Memory B cell (primary cell): ENCODE measurements at places on chromosomes 3 and 15.

GRCh38 chr3:117898722-117899522, 1135.7 kb downstream of the IGSF11 start:
- no peak for DNase-seq

DNA sequence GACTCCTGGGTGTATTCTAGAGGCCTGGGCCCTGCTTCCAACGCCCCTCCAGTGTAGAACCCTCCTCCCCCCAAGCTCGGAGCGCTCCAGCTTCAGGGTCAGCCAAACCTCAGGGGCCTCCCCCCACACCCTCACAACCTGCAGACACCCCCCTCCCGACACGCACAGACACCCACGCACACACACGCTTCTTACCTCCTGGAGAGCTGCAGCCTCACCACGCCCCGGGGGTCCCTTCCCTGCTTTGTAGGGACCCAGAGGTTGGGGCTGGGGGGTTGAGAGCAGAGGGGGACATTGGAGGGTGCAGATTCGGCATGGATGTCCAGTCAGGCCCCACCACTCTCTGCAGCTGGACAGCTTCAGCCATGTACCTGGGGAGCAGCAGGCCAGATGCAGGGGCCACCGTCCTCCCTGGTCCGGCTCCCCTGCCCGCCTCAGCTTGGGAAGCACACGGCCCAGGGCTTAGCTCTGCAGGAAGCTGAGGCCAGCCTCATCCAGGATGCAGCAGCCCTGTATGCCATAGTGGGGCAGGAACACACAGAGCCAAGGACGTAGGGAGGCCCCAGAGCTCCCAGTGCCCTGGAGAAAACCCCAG, 13.0 kb downstream of the ZDHHC19 start:
- DNase-seq, result no peak

DNA sequence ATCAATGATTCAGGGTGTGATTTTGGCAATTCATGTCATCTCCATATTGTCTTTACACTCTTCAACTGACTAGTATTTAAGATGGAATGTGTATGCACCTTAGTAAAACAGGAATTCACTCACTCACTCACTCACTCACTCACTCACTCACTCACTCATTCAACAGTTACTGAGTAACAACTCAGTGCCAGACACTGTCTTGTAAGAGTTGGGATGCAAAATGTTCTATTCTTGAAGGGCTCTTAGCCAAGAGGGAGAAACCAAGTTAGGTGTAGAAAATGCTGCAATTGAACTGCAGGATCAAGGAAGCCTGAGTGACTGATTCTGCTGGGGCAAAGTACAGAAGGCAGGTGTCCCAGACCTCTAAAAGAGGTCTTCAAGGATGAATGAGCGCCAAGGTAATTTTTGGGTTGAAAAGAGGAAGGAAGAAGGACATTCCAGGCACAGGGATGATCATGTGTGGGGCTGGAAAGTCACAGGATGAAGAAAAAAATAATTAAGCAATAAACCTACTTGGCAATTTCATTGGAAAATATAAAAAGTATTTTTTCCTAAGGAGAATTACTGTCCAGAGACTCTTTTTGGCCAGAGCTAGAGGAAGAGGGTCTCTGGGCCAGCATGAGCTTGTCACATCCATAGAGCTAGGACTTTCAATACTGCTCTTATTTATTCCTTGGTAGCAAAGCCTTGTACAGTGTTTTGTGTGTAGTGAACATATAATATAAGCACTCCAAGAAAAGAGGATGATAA, 58.9 kb upstream of the ETV5 start:
- DNase-seq, result no peak

DNA sequence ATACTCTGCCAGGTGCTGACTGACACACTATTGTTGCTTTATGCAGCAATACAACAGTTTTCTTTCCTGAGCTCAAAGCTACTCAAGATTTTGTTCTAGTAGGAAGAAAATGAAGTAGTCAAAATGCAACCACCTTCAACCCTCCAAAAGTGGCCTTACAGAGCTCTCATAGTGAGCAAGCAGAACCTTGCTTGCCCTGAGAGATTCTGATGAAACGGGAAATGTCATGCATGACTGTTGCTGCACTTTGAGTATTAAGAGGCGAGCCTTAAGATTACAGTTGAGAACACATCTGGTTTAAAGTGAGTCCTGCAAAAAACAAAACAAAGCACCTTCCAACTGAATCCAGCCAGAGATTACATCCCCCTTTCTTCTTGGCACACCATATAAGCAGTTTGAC, 29.7 kb downstream of the MINDY4B start:
- DNase-seq, result no peak

DNA sequence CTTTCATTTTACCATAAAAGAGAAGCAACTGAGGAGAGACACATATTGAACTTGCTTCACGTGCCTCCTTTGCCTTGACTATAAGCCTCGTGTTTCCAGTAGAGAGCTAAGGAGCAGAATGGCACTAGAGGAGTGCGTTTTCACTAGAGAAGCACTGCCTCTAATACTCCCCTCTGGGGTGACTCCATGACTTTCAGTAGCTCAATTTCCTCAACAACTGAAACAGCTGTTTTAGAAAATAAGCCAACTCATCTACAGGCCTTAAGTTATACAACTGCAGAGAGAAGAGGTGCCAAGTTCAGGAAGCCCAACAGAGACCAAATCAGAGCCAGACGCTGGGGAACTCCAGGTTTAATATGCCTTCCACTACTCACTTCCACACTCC, 1.9 kb downstream of the UBP1 start:
- no peak for DNase-seq

DNA sequence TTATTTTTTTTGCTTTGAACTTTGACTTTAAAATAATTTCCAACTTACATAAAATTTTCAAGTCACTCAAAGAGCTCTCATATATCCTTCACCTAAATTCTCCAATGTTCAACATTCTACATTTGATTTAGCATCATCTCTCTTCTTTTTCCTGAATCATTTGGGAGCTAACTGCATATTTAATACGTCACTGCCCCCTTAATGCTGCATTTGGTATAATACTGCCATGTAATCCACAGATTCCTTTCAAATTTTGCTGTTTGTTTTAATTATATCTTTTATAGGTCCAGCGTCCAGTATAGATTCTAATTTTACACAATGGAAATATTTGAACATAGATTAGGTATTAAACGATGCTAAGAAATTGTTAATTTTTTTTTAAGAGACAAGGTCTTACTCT, 2.3 kb upstream of the EIF2AK4 start:
- DNase-seq, result no peak

DNA sequence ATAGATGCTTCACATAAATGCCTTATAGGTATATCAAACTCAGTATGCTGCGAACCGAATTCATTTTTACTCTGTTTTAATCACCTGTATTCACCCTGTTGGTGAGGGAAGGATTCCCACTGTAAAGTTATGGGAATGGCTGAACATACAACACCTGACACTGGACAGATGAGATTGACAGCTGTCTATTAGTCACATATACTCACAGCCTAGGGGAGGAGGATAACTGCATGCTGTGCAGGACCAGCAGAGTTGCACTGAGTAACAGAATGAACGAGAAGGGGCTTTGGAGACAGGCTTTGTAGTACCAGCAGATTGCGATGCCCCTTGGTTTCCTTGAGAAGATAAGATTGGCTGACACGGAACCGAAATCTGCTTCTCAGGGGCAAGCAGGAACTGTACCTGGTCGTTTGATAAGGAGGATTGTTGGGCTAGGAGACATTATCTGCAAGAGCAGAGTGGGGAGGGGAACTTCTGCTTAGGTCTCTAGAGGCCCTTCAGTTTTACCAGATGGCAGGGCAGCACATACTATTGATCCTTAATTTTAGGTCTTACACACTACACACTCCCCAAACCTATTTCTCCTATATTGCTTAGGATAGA, 43.5 kb upstream of the SLC22A13 start:
- DNase-seq, result no peak
